ENCODE measurements at places on chromosomes 7 and 10.

GRCh38 chr10:130656187-130656575 is 520.0 kb downstream of the GLRX3 start:
- no peak for DNase-seq

- no peak for DNase-seq
Measured at GRCh38 chr10:44398271-44398670, 13.4 kb upstream of the CXCL12 start.

DNA sequence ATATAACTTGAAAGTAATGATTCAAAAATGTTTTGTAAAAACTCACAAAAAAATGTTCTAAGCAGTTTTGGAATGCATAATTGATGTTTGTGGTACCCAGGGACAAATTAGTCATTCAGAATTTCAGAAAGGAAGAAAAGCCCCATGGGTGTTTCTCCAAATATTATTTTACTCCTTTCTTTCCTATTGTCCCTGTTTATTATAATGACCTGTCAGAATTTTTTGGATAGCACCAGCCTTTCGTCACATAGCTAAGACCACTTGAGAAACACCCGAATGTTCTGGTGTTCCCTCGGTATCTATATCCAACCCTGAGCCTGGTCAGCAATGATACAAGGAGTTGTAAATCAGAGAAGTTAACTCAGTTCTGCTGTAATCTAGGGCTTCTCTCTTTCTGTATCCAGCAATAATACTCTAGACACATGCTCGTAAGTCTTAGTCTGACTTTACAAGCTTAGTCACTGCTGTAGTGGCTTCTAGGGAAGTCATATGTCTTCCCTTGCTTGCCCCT is 64.8 kb upstream of the MEOX2 start:
- no peak for DNase-seq

- no peak for DNase-seq
Measured at GRCh38 chr10:8331387-8331786, 276.9 kb downstream of the GATA3 start.

DNA sequence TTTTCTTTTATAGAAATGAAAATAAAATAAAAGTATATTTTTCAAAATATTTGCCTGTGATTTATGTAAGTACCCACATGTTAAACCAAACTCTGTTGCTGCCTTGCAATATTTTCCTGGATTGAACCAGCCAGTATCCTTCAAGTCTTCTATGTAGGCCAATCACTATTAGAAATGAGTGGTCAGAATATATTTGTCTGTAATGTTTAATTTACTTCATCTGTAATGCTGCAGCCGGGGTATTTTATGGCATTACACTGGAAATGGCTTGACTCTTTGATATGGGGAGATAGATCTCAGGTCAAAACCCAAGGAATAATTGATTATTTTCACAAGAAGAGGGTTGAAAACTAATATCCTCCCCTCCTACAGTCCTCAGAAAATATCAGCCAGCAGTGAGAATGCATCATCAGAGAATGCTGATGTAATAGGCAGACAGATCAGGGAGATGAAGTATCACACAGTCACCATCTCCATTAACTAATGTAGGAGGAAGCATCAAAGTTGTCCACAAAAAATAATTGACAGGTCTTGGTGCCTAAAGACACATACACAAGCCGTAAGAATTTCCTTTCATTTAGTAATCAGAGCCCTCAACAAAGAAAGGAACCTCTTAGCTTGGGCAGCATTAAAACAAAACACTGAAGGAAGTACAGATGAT is 82.5 kb downstream of the VWDE start:
- no peak for DNase-seq

- no peak for DNase-seq
Measured at GRCh38 chr10:113214331-113214730, 264.3 kb downstream of the TCF7L2 start.

DNA sequence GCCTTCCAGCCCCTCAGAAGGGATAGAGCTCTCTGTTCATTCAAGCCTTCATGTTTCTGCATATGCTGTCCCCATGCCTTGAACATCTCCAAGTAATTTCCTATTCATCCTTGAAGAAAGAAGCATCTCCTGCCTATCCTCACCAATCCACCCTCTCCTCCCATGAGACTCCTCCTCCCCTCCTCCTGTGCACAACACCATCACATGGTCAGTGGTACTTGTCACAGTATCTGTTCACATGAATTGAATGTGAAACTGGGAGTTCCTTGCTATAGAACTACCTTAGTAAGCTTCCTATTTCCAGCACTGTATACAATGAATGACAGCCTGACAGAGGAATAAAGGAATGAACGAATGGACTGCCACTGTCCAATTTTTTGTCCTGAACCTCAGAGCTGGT is 115.5 kb downstream of the GFRA1 start:
- no peak for DNase-seq

DNA sequence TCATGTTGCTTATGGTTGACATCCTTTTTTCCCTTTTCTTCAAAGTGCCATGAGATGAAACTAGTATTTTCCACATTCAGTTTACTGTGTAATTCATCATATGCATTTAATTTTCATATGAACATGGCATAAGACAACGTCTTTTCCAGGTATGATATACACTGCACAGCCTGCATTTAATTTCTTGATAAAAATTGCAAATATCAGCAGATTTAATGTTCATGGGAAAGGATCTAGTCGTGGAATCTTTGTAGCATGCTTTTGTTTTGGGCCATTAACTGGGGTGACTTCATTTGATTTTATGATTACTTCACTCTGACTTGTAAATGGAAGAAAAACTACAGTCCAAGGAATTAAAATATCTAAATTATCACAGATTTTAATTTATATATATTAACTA is 837.3 kb downstream of the IPMK start:
- DNase-seq: no peak

GRCh38 chr7:30920584-30921539 is 9.2 kb downstream of the AQP1 start:
- no peak for DNase-seq

DNA sequence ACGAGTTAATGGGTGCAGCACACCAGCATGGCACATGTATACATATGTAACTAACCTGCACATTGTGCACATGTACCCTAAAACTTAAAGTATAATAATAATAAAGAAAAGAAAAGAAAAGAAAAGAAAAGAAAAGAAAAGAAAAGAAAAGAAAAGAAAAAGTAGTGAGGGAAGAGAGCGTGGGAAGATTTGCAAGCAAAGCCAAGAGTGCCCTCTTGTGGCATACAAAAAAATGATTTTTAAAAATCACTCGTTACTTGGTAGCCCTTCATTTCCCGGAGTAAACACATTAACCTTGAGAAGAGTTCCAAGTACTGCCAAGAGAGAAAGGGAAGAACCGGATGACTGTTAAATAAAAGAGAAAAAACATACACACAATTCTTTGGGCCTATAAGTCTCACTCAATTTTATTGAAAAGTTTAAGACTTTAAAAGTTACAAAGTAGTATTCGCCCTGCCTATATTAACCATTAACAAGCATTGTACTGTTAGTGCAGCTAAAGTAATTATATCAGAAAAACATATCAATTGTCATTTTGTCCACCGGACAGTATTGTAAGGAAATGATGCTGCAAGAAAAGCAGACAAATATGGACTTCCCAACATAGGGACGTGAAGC is 6.2 kb upstream of the CH25H start:
- no peak for DNase-seq

- DNase-seq: no peak
Measured at GRCh38 chr7:90768301-90768700, 172.2 kb downstream of the CDK14 start.

DNA sequence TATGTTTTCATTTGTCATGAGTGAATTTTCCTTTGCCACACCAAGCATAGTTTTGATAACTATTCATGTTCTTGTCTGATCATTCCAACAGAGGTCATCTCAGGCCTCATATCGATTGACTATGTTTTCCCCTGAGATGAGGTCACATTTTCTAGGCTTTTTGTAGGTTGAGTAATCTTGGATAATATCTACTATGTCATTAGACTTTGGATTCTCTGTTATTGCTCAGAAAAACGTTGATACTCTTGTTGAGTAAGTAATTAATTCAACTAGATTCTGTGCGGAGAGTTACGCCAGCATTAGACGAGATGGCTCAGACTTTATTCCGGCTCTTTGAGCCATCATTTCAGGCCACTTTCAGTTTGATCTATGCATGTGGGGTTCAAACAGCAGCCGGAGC is 57.7 kb downstream of the KLF6 start:
- DNase-seq: no peak

GRCh38 chr7:116583653-116584052 is 58.8 kb downstream of the CAV1 start:
- DNase-seq: no peak

DNA sequence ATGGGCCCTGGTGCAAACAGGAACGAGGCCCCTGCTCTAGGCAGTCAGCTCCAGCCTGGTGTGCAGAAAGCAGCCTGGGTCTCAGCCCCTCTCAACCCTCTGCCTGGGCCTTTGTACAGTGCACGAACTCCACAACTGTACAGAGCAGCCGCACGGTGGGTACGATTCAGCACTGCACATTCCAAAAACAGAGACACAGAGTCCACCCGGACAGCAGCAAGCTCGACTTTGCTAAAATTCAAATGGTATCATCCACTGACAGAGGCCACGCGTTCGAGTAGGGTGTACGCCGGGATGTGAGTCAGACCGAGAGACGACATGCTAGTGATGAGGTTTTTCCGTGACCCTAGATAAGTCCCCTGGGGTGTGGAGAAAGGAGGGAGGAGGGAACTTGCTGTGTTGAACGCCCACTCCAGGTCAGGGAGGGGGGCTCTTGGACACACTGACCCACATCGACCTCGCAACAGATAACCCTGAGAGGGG is 65.6 kb upstream of the PDGFA start:
- DNase-seq: no peak

DNA sequence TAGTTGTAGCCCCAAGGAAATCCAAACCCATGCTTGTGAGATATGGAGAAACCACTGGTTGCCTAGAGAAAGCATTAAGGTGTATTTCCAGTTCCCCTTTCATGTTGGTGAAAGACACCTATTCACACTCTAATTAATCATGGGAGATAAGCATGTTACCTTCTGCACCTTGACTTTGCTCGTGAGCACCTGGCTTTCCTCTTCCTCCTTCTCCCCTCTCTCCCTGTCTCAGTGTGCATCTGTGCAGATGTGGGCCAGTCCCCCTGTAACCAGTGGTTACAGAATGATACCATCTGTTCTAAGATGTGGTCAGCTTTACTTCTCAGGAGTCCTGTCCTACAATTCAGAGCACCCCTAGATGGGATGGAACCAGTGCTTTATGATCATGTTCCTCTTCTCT is 160.6 kb downstream of the LCOR start:
- DNase-seq: no peak

DNA sequence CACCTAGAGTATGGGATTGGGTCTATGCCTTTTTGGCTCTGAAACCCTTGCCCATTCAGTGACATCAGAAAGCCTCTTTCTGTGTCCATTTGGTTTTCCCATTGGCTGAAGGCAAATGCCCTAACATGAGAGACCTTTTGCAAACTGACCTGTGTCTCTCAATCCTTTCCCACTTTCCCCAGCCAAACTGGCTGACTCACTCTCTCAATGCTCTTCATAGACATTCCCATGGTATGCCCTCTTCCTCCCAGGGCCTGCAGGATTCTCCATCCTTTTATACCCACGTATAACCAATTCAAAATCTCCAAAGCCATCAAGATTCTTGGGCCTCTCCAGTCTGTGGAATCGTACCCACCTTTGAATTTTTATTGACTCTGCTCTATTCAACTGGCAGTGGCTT is 563.3 kb downstream of the GATA3 start:
- no peak for DNase-seq

GRCh38 chr7:71988201-71988600 is 423.9 kb downstream of the CALN1 start:
- no peak for DNase-seq

DNA sequence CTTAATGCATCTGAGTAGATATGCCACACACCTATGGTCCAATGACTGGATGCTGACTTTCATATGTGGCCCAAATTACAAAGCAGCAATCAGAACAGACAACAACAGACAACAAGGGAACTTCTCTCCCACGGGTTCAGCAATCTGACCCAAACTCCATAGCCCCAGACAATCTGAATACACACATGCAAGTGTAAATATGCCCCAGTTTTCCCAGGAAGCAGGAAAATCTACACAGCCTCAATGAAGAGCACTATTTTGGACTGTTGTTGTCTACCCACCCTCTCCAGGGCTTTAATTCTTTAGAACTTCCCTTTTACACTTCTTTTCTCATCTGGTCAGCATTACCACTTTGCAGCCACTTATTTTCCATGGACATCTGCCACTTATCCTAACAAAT is 2.0 kb upstream of the CCNY start:
- no peak for DNase-seq

GRCh38 chr10:43086321-43086942 is 9.6 kb downstream of the RET start:
- no peak for DNase-seq

DNA sequence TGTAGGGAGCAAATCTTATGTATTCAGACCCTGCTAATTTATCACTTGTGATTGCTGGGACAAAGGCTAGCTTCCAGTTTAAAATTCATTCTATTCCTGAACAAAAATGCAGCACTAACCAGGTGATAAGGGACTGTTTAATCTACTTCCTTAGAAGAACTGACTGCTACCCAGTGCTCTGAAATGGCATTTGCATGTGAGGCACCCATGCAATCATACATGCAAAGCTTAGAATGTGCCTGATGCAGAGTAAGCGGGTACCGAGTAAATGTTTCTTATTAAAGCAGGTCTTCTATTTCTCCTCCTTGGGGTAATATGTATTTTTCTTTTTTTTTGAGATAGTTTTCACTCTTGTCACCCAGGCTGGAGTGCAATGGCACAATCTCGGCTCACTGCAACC is 54.5 kb downstream of the NEURL1 start:
- DNase-seq: no peak

DNA sequence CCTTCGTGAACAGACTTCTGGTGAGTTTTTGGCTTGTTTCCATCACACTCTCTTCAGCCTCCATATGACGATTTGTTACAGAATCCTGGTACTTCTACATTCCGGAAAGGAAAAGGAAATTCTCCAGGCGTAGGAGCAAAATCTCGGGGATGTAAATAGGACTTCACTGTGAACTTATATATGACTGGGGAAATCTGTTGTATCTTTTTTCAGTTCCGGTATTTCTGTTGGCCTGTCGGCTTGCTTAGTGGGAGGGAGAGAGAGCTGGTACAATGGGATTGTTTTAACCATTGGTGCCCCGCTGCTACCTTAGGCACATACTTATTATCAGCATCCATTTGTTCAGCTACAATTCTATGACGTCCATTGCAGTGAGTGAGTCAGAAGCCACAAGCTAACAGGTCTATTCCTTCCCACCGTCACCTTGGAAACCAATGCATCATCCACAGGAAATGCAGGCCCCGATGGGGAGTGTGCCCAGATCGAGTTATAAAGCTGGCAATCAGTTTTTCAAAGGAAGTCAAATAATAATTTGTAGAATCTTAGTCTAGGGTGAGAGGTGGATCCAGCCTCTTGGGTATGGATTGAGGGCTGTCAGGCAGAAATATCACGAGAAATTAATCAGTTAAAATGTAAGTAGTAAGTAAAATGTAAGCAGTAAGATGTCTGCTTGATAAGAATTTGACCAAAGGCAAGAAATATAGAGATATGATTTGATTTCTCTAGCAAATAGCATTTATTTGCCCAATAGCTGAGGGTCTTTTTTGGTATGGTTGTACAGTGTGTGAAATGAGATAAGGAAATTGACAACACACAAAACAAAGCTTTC is 92.0 kb upstream of the MKLN1 start:
- no peak for DNase-seq

Measured in GOT3 (cell line).